ENCODE measurements at places on chromosomes 7 and 10.

- DNase-seq = no peak
Observed at GRCh38 chr10:123507298-123507697, 158.9 kb upstream of the GPR26 start.

- DNase-seq = no peak
Observed at GRCh38 chr10:62528441-62528840, 154.3 kb downstream of the ZNF365 start.

DNA sequence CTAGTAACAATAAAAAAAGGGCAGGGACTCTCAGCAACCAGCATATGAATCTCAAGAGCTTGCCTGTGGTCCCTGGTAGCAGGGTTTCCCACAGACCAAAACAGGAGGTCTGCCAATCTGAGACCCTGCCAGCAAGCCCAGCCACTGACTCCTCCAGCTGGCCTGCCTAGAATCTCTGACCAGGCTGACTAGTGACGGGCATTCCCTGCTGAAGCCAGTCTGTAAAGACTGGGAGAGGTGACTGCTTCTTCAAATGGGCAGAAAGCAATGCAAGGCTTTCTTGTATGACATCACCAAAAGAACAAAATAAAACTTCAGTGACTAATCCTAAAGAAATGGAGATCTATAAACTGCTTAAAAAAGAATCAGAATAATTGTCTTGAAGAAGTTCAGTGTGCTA lies 249.4 kb downstream of the TCF7L2 start:
- DNase-seq = no peak

GRCh38 chr10:127871631-127872010 lies 21.1 kb downstream of the CLRN3 start:
- DNase-seq = no peak

- DNase-seq = no peak
Observed at GRCh38 chr7:107179326-107180164, 10.7 kb downstream of the HBP1 start.

- no peak for DNase-seq
Observed at GRCh38 chr10:5428133-5428532, 15.8 kb downstream of the NET1 start.

DNA sequence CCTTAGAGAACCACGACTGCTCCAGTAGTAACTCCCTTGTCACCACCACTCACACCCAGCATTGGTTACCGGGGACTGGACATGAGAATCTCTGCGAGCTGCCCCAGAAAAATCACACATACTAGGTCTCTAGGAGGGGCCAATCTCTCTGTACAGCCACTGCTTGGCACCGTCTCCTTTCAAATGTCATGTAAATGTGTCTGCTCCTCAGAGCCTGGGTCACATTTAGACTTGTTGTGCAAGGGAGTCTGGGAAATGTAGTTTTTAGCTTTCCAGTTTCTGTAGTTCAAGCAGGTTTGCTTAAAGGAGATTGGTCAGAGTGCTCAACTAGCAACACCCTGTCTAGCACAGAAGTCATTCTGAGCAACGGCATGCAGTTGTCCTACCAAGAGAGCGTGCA lies 60.0 kb downstream of the CHN2 start:
- DNase-seq = no peak

DNA sequence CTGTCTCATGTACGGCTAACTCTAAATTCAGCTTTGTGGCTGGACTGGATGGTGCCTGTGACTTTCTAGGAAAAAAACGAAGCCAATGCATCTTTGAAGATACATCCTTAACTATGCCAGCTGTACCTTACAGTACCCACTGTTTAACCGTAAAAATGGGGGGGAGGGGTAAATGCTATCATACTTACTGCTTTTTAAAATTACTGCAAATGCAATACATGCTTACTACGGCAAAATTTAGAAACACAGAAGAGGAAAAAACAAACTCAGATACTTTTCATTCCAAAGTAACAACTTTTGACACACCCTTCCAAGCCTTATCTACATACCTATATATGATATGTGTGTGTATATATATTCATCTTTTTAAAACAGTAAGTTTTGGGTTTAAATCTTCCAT lies 20.4 kb upstream of the GLCCI1 start:
- no peak for DNase-seq

All from DMS79 (cell line).